Omental fat pad (tissue), 4 donors: ENCODE measurements at places on chromosomes 11 and 22. TPM values are rescaled to one million over a fixed set of nuclear protein-coding genes. Genes with fewer than 3 reads are reported as not detected.

The CCDC87 gene
- total RNA-seq = not detected

The HMOX1 gene
- 625 TPM for total RNA-seq

The TUBA8 gene
- total RNA-seq = 12.1 TPM

GRCh38 chr11:27395556-27396258 is 32.7 kb upstream of the CCDC34 start:
- no peak for DNase-seq

DNA sequence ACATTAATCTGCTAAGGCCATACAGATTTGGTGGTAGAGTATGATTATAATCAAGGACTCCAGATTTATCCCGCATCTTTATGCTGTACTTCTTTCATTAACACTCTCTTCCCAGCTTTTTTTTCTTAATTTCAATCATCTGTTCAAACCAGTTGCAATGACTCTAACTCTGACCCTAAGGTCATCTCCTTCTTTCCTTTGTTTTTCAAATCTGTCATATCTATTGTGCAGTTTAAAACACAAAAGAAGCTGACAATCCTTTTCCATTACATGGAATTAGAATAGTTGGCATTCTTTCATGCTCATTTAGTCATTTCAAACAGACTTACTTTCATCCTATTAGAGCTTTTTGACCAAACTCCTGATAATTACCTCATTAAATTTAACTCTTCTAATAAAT is 53.6 kb upstream of the GRM5 start:
- DNase-seq = no peak

DNA sequence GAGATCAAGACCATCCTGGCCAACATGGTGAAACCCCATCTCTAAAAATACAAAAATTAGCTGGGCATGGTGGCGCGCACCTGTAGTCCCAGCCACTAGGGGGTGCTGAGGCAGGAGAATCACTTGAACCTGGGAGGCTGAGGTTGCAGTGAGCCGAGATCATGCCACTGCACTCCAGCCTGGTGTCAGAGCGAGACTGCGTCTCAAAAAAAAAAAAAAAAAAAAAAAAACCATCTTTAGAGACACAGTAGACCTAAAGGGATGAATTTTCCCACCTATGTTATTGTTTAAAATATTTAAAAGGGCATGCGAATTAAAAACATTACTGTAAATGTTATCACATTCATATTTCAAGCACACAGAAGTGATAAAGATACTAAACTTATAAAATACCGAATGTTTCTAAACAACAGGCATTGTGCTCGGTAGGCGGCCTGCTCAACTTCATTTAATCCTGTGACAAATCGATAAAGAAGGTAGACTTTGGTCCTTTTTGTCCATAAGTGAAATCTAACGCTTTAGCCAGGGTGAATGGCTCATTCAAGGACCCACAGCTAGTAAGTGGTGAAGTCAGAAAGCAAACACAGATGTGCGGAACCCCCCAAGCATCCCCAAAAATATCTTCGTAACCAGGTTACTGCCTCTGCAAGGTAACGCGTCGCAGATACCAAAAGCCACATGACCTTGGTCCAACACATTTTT is 16.1 kb downstream of the NCAPD3 start:
- no peak for DNase-seq
